ENCODE measurements at places on chromosomes 1 and 21. TPM values are rescaled to one million over a fixed set of nuclear protein-coding genes. Genes with fewer than 3 reads are reported as not detected.

PTAFR gene
- 0.20 TPM for total RNA-seq

OR2AK2 gene
- not detected for total RNA-seq

GRCh38 chr1:248421384-248421783 lies 18.5 kb downstream of the OR2T1 start:
- no peaks in the 10 kb centered on the region for H3K27me3 ChIP-seq
- no peak overlapping the region for H3K4me3 ChIP-seq
- DNase-seq = no peak
- no peaks in the 10 kb centered on the region for H3K36me3 ChIP-seq

DNA sequence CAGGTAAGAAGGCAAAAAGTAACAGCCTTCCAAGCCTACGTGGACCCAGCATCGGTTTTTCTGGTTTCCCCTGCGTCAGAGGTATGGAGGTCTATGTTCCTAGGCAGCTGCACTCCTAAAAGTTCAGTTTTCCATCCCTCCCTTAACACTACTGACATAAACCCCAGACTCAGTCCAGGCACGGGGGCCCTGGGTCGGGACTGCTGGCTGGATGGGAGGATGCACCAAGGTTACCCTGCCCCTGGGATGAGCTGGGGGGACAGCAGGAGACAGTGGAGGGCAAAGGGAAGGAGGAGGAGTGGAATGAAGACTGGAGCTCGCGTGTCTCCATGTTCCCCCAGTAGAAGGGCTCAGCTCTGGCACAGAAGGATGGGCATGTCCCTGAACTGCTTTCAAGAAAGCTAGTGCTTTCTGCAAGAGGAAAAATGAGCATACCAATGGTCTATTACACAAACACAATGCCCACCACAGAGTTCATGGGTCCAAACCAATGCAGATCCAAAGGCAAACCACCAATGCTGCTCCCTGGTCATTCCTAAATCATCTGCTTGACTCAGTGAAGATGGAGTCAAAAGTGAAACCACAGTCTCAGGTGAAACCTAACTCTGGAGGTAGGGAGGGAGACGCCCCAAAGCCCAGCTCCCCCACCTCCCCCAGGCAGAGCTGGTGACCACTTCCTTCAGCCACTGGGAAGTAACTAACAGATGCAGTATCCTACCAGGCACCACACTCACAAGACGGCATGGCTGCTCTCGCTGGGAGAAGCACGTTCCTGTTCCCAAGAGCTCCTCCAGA lies 54.9 kb downstream of the CD46 start:
- peak overlapping the region; percentile 81 for H3K27ac ChIP-seq
- H3K27me3 ChIP-seq = no peaks in the 10 kb centered on the region
- peak; percentile 48 for DNase-seq
- peaks cover 36% of the 10 kb centered on the region for H3K36me3 ChIP-seq
- no peak overlapping the region for H3K4me3 ChIP-seq

- no peaks in the 10 kb centered on the region for H3K27me3 ChIP-seq
- no peak overlapping the region for H3K4me3 ChIP-seq
- H3K36me3 ChIP-seq = no peaks in the 10 kb centered on the region
- H3K27ac ChIP-seq = no peak overlapping the region
- no peaks in the 10 kb centered on the region for H3K4me1 ChIP-seq
- DNase-seq = no peak
These were observed 219.4 kb downstream of the LRRC7 start for GRCh38 chr1:69787151-69787550.

GRCh38 chr1:93701629-93702028 lies 20.0 kb upstream of the BCAR3 start:
- no peaks in the 10 kb centered on the region for H3K27me3 ChIP-seq
- peaks cover 16% of the 10 kb centered on the region for H3K4me1 ChIP-seq
- no peak overlapping the region for H3K27ac ChIP-seq
- H3K4me3 ChIP-seq = no peak overlapping the region
- DNase-seq = peak; percentile 46

GRCh38 chr1:156090138-156090839 lies 8.0 kb upstream of the MEX3A start:
- H3K27ac ChIP-seq = no peak overlapping the region
- peaks cover 9% of the 10 kb centered on the region for H3K4me1 ChIP-seq
- peaks cover 1% of the 10 kb centered on the region for H3K36me3 ChIP-seq
- H3K27me3 ChIP-seq = peaks cover 34% of the 10 kb centered on the region

GRCh38 chr1:20485527-20486456 lies at the start of gene CAMK2N1:
CAMK2N1 (minus strand) TSS chr1:20486210; CDS start chr1:20485379, 831 bp downstream.
- peak within 1 kb of the TSS; percentile 72 for H3K4me3 ChIP-seq
- H3K27ac ChIP-seq = no peak within 1 kb of the TSS
- H3K4me1 ChIP-seq = peaks cover 10% of the 10 kb centered on the region
- peaks cover 76% of the 10 kb centered on the region for H3K27me3 ChIP-seq
- no peaks in the 10 kb centered on the region for H3K36me3 ChIP-seq
